ENCODE measurements at places on chromosomes 7 and 10. TPM values are rescaled to one million over a fixed set of nuclear protein-coding genes. Genes with fewer than 3 reads are reported as not detected.

Gene NXPH1
- not detected for polyA plus RNA-seq

Gene NKX2-3
- polyA plus RNA-seq, result not detected

Gene EPHA1
- 0.09 TPM for polyA plus RNA-seq

Gene MKI67
- 24.8 TPM for polyA plus RNA-seq

Gene MUC3A
- 0.02 TPM for polyA plus RNA-seq

DNA sequence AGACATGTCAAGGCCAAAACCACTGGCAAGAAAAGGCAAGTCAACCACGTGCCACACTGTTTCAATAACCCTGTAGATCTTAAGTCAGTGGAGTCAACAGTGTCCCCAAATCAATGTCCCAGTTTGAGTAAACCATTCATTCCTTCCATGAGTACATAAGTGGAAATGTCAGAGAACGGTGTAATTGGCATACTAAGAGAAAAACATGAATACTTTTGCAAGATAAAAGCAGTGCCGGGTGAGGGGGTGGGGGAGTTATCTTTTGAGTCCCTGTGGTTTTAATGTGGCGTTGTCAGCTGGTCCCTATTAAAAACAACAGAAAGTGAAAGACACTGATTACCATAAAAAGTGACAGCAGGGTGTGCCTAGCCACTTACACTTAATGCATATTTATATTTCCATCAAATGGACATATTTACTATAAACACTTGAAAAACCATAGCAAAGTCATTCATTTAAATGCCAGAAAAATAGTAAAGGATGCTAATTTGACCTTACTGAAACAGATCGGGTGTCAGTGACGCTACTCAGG lies 37.8 kb downstream of the RSU1 start:
- no peaks in the 10 kb centered on the region for H3K27me3 ChIP-seq
- no peak overlapping the region for H3K4me3 ChIP-seq
- H3K27ac ChIP-seq, result no peak overlapping the region
- DNase-seq, result no peak
- H3K36me3 ChIP-seq, result peaks cover 2% of the 10 kb centered on the region

DNA sequence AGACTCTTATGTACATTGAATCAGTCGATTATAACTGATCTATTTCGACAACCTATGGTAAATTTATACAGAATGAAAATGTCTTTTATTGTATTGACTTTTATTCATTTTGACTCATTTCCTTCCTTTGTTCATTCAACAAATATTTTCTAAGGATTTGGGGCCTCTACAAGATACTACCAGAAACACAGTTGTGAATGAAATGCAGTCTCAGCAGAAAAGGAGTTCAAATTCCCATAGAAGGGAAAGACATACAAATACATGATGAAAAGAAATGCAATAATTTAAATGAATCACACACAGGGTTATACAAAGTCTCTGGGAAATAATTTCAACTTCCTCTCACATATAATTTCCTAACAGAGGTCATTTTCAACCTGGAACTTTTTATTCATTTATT lies 134.0 kb upstream of the SEMA3A start:
- no peak overlapping the region for H3K27ac ChIP-seq
- H3K4me1 ChIP-seq, result no peaks in the 10 kb centered on the region
- no peaks in the 10 kb centered on the region for H3K36me3 ChIP-seq
- H3K27me3 ChIP-seq, result no peaks in the 10 kb centered on the region

DNA sequence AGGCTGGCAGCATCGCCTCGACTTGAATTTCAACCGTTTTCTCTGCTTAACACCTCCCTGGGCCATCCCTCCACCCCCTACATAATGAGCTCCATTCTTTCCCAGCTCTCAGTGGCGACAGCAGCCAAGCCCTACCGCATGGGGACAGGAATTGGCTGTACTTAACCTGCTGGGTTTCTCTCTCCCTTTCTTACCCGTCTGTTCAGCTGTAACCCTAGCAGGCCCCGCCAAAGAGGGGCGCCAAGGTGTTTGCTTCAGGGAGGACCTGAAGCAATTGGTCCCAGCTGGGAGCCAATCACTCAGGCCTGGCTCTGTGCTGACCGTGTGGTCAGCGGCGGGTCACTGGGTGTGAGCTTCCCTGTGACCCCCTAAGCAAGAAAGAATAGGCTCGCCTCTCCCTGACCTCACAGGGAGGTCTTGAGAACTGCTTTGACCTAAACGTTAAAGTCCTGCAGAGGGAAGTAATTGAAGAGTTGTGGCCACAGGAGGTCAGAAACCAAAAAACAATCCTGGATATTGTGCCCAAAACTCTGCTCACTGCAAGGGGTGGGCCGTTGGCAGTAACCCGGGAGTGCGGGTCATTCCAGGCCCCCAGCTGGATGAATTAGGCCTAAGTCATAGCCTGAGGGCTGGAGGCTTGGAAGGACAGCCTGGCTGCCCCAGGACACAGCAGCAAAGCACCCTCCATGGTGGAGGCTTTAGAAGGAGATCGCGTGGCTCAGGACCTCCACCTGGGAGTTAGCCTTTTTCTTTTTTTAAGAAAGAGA lies 114.6 kb downstream of the ITIH5 start:
- H3K27ac ChIP-seq, result no peak overlapping the region
- H3K27me3 ChIP-seq, result no peaks in the 10 kb centered on the region
- no peaks in the 10 kb centered on the region for H3K4me1 ChIP-seq

DNA sequence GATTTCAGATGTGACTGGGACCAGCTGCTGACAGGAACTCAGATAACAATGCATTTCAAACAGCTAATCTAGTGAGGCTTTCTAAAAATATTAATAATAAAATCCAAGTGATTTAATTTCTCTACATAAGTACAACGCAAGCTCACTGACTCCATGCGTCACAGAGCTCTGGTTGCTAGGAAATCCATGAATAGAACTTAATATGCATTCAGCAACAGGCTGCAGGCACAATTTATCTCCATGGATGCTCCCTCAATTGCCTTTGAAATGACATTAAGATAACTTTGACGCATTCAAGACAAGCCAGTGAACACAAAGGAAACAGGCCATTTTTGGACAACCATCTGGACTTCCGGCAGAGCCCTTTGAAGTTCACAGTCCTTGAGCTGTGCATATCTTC lies 118.7 kb upstream of the COL1A2 start:
- no peaks in the 10 kb centered on the region for H3K36me3 ChIP-seq
- H3K4me3 ChIP-seq, result no peak overlapping the region
- DNase-seq, result no peak
- no peak overlapping the region for H3K27ac ChIP-seq

DNA sequence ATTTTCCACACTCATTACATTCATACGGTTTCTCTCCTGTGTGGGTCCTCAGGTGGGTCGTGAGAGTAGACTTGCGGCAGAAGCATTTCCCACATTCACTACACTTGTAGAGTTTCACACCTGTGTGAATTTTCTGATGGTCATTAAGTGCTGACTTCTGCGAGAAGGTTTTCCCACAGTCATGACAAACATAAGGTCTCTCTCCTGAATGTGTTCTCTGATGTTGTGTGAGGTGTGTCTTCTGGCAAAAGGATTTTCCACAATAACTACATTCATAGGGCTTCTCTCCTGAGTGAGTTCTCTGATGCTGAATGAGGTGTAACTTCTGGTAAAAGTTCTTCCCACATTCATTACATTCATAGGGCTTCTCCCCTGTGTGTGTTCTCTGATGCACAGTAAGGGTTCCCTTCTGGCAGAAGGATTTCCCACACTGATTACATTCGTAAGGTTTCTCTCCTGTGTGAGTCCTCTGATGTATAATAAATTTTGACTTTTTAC lies 15.1 kb downstream of the ZNF12 start:
- no peaks in the 10 kb centered on the region for H3K4me1 ChIP-seq
- H3K27me3 ChIP-seq, result no peaks in the 10 kb centered on the region
- H3K4me3 ChIP-seq, result no peak overlapping the region
- H3K36me3 ChIP-seq, result peaks cover 9% of the 10 kb centered on the region

- H3K36me3 ChIP-seq, result no peaks in the 10 kb centered on the region
- H3K4me1 ChIP-seq, result peaks cover under 1% of the 10 kb centered on the region
- H3K4me3 ChIP-seq, result no peak overlapping the region
Measured at GRCh38 chr7:7707806-7708205, 10.6 kb downstream of the RPA3 start.

DNA sequence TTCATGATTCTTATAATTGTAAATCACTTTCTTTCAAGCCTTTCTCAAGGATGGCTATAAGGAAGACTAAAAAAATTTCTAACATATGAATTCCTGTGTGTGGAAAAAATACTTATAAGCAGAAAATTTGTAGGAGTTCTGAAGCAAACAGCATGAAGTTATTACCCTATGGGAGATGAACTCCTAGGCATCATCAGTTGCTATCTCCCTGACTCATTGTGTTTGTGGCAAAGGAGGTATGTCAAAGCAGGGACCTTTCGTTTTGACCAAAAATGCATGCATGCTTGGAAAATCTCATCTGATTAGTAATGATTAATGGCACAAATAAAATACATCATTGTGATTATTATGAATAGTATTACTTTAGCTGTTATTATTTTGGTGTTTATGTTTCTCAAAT lies 59.4 kb downstream of the CALCR start:
- H3K4me1 ChIP-seq, result no peaks in the 10 kb centered on the region
- DNase-seq, result no peak
- no peak overlapping the region for H3K4me3 ChIP-seq
- no peaks in the 10 kb centered on the region for H3K36me3 ChIP-seq
- no peaks in the 10 kb centered on the region for H3K27me3 ChIP-seq

- no peak overlapping the region for H3K4me3 ChIP-seq
- no peaks in the 10 kb centered on the region for H3K4me1 ChIP-seq
- H3K27me3 ChIP-seq, result no peaks in the 10 kb centered on the region
- DNase-seq, result no peak
- H3K36me3 ChIP-seq, result no peaks in the 10 kb centered on the region
Measured at GRCh38 chr7:109331423-109331822, 761.7 kb downstream of the DNAJB9 start.

DNA sequence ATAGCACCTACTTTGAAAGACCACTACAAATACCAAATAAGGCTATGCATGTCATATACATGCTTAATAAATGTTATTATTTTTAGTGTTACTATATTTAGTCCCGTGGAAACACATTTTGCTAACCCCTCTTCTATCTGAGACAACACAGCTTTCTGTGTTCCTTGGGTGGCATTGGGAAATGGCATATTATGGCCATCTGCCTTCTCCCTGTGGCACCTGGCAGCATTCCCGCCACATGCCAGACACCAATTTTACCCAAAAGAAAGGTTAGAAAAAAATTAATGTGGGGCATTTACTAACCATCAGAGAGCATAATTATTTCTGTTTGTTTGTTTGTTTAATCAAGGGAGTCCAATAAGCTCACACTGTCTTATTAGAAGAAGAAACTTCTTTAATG lies 168.6 kb upstream of the ETV1 start:
- H3K36me3 ChIP-seq, result no peaks in the 10 kb centered on the region
- no peak for DNase-seq
- no peak overlapping the region for H3K4me3 ChIP-seq
- H3K27me3 ChIP-seq, result no peaks in the 10 kb centered on the region

DNA sequence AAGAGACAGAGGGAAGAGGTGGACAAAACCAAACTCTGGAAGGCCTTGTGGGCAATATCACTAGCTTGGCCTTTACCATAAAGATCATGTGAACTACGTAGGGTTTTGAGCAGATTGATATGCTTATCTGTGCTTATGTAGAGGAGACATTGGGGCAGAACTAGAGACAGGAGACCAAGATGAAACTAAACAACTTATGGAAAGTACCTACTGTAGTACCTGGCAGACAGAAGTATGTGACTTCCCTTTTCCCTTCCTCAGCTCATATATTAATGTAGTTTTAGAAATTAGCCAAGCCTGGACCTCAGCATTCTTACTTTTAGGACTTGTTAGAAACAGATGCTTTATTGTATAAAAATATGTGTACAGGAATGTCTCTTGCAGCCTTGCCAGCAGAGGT lies 14.0 kb upstream of the IL6 start:
- no peaks in the 10 kb centered on the region for H3K36me3 ChIP-seq
- no peak for DNase-seq
- no peak overlapping the region for H3K27ac ChIP-seq
- peaks cover 5% of the 10 kb centered on the region for H3K4me1 ChIP-seq

GRCh38 chr10:121330563-121330962 lies 267.7 kb downstream of the FGFR2 start:
- no peak overlapping the region for H3K4me3 ChIP-seq
- H3K4me1 ChIP-seq, result no peaks in the 10 kb centered on the region

DNA sequence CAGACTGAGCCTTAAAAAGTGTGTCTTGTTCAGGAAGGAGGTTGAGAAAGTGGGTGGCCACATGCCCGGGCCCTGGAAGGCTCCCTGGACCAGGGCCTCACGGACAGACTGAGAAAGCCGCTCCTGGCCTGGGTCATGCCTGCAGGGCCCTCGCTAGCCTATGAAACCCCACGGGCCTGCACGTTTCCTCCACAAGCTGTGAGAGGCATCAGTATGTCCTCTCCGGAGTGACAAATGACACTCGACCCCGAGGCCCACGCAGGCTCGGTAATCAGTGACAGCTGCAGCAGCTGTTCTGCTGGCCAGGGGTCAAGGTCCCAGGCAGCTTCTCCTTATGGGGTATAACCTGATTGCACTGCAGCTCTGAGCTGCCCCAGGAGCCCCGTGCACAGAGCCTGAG lies 47.6 kb downstream of the ASB13 start:
- H3K4me1 ChIP-seq, result peaks cover 7% of the 10 kb centered on the region
- no peaks in the 10 kb centered on the region for H3K36me3 ChIP-seq
- peak; percentile 20 for DNase-seq
- H3K27me3 ChIP-seq, result no peaks in the 10 kb centered on the region

- no peaks in the 10 kb centered on the region for H3K27me3 ChIP-seq
- peak; percentile 55 for DNase-seq
- H3K4me1 ChIP-seq, result no peaks in the 10 kb centered on the region
- H3K27ac ChIP-seq, result no peak overlapping the region
- H3K4me3 ChIP-seq, result no peak overlapping the region
Measured at GRCh38 chr7:111329367-111330234, 232.7 kb downstream of the IMMP2L start.

Measured in fibroblast of lung (primary cell).